ENCODE measurements at places on chromosomes 5 and 9.

DNA sequence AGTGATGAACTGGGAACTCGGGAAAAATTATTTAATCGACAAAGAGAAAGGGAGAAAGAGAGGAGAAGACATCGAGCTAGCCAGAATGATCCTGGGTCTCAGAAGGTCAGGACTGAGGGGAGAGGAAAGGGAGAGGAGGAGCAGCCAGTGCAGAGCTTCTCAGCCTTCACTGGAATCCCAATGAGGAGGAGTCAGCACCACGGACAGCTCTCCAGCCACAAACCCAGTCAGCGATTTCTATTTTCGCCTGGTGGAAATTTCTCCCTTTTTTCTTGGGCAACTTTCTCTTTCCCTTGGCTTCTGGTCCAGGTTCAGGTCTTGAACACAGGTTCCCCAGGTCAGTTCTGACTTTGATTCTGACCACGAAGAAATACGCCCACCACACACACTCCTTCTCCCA lies 1.6 kb upstream of the BRINP1 start:
- no peak for DNase-seq

- no peak for DNase-seq
Observed at GRCh38 chr9:123643518-123643917, 286.4 kb downstream of the DENND1A start.

GRCh38 chr5:10328323-10328722 lies 20.6 kb upstream of the CMBL start:
- no peak for DNase-seq

DNA sequence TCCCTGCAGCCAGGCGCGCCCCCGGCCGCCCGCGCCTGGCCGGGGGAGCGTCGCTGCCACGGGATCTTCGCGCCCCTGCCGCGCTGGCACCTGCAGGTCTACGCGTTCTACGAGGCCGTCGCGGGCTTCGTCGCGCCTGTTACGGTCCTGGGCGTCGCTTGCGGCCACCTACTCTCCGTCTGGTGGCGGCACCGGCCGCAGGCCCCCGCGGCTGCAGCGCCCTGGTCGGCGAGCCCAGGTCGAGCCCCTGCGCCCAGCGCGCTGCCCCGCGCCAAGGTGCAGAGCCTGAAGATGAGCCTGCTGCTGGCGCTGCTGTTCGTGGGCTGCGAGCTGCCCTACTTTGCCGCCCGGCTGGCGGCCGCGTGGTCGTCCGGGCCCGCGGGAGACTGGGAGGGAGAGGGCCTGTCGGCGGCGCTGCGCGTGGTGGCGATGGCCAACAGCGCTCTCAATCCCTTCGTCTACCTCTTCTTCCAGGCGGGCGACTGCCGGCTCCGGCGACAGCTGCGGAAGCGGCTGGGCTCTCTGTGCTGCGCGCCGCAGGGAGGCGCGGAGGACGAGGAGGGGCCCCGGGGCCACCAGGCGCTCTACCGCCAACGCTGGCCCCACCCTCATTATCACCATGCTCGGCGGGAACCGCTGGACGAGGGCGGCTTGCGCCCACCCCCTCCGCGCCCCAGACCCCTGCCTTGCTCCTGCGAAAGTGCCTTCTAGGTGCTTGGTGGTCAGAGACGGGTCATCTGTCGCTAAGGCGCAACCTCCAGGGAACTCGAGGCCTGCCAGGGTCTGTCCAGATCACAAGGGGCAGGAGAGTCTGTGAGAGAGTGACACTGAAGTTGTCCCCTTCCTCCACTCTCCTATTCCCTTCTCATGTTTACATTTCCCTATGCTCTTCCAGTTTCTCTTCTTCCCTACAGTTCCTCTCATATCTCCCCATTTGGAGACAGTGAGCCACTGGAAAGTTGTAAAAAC lies 1.3 kb downstream of the GPR150 start:
- peak; percentile 36 for DNase-seq

DNA sequence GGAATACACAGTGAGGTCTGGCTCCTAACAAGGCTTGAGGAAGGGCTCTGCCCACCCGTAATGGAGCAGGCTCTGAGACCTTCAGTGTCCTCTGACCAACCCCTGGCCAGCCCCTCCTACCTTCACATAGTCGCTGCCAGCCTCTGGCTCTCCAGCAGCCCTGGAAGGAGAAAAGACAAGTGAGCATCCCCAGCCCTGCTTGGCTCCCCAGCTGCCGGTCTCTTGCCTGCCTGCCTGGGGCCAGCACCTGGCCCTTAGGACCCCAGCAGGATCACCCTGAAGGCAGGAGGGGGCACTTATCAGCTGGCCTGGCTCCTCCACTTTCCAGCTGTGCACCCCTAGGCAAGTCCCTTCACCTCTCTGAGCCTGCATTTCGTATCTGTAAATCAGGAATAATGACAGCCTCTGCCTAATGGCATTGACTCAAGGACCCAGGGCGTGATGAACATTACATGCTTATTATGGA lies 16.9 kb downstream of the SH2D3C start:
- DNase-seq, result no peak

All from naive B cell (primary cell).